ENCODE measurements at places on chromosomes 5 and 9. TPM values are rescaled to one million over a fixed set of nuclear protein-coding genes. Genes with fewer than 3 reads are reported as not detected.

DNA sequence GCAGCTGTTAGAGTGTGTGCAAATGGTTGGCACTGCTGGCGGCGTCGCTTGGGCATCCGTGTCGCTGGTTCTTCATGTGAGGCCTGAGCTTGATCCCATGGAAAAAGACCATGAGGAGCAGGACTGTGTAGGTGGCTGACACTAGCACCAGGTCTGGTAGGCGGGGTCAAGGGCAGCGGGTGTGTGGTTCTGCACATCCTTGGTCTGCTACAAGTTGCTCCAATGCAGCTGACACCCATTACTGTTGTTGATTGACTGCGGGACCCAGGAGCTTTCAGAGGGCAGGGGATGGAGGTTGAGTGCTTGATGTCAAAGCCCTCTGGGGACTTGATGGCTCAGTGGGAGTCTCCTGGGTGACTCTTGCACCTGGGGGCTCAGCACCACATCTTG lies 29.0 kb upstream of the PITX1 start:
- H3K4me1 ChIP-seq = no peaks in the 10 kb centered on the region
- no peak overlapping the region for H3K27ac ChIP-seq
- no peak overlapping the region for H3K4me3 ChIP-seq
- no peaks in the 10 kb centered on the region for H3K27me3 ChIP-seq
- H3K36me3 ChIP-seq = no peaks in the 10 kb centered on the region

DNA sequence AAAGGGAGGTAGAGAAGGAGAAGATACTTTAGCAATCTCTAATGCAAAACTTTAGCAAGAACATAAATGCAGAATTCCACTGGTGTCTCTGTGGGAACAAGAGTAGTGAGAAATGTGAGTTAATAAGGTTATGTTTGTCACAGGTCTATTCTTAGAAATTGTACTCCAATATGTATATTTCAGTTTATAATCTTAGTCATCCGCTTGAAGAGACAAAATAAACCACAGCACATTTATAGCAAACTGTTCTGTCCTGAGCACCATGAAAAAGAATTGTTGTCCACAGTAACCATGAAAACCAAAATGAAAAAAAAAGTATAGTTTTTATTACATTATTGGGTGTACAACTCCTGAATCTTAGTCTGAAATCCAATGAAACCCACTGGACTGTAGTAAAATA lies 93.6 kb upstream of the TSLP start:
- H3K27me3 ChIP-seq = peaks cover 13% of the 10 kb centered on the region
- no peaks in the 10 kb centered on the region for H3K4me1 ChIP-seq
- no peak overlapping the region for H3K27ac ChIP-seq
- H3K36me3 ChIP-seq = no peaks in the 10 kb centered on the region

DNA sequence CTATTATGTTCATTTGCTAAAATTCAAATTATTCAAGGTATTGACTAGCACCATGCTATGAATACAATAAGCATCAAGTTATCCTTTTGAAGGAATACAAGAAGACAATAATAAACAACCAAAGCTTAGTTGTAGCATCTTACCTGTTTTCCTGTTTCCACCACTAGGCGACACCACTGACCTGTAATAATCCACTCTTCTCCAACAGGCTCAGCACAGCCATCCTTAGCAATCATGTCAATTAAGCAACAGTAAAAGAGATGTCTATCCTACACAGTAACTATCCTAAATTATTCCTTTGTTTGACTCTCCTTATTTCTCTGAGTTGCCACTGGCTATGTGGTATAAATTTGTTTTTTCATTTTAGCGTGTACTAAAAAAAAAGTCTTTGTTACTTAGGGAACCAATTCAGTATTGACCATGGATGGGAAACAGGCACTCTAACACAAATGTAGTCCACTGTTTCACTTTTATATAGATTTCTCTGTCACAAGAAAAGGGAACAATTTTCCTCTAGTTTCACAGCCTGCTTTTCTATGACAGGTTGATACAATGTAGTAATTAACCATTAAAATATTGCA lies 46.2 kb downstream of the PCA3 start:
- peak; percentile 60 for DNase-seq
- no peak overlapping the region for H3K4me3 ChIP-seq
- no peaks in the 10 kb centered on the region for H3K36me3 ChIP-seq
- peaks cover 18% of the 10 kb centered on the region for H3K27me3 ChIP-seq
- H3K4me1 ChIP-seq = no peaks in the 10 kb centered on the region

Gene SLC25A48
- not detected for total RNA-seq

GRCh38 chr9:89505911-89506310 lies 8.0 kb upstream of the SEMA4D start:
- no peak overlapping the region for H3K4me3 ChIP-seq
- no peaks in the 10 kb centered on the region for H3K27me3 ChIP-seq
- peak overlapping the region; percentile 24 for H3K27ac ChIP-seq
- H3K4me1 ChIP-seq = peaks cover 80% of the 10 kb centered on the region
- DNase-seq = no peak
- H3K36me3 ChIP-seq = no peaks in the 10 kb centered on the region

- no peaks in the 10 kb centered on the region for H3K36me3 ChIP-seq
- DNase-seq = no peak
- H3K27me3 ChIP-seq = no peaks in the 10 kb centered on the region
- no peaks in the 10 kb centered on the region for H3K4me1 ChIP-seq
- no peak overlapping the region for H3K27ac ChIP-seq
Observed at GRCh38 chr9:30198463-30199309, 2185.8 kb upstream of the ACO1 start.

Gene B4GALT1
- total RNA-seq = 44.1 TPM

DNA sequence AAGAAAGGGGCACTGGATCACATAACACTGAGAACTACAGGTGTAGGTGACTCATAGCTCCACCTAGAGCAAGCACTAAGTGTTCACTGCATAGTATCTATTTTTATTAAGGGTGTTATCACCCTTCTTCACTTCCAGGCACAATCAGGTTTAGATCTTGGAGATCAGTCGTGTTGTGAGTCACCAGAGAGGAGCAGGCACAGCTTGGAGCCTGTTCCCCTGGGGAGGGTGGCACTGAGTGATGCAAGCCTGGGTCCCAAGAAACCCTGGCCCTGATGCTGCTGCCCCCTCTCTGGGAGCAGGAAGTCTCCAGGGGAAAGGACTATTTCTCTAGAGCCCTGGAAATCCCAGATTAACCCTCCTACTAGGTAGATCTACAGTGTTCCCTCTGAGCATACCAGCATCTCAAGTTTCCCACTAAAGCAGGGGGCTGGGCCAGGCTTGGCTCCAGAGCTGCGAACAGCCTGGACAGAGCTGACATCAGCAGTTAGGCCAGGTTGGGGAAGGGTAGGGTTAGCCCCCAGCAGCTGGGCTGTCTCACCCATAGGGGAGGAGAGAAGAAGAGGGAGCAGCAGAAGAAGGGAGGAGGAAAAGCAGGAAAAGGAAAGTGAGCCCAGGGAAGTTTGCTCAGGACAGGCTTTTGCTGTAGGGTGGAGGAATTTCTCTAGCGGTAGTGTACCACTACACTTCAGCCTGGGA lies 28.1 kb upstream of the SPINK4 start:
- no peak for DNase-seq
- H3K4me1 ChIP-seq = no peaks in the 10 kb centered on the region
- H3K27me3 ChIP-seq = no peaks in the 10 kb centered on the region
- H3K36me3 ChIP-seq = no peaks in the 10 kb centered on the region
- H3K4me3 ChIP-seq = no peak overlapping the region

- H3K27me3 ChIP-seq = peaks cover 32% of the 10 kb centered on the region
- peaks cover 6% of the 10 kb centered on the region for H3K4me1 ChIP-seq
- no peak for DNase-seq
- H3K4me3 ChIP-seq = no peak overlapping the region
Observed at GRCh38 chr5:147507480-147508126, 2.3 kb downstream of the DPYSL3 start.

DNA sequence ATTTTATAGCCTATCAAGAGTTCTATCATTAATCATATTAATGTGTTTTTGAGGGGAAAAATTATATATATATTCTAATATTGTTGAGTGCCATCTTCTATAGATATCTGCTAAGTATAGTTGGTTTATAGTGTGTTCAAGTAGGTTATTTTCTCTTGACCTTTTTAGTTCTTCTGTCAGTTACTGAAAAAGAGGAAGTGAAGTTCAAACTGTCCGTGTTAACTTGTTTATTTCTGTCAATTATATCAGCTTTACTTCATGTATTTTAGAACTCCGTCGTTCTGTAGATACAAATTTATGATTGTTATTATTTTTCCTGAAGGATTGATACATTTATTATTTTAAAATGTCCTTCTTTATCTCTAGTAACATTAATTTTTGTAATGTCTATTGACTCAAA lies 1209.1 kb downstream of the CDH12 start:
- no peak overlapping the region for H3K27ac ChIP-seq
- H3K4me1 ChIP-seq = no peaks in the 10 kb centered on the region
- no peak for DNase-seq

DNA sequence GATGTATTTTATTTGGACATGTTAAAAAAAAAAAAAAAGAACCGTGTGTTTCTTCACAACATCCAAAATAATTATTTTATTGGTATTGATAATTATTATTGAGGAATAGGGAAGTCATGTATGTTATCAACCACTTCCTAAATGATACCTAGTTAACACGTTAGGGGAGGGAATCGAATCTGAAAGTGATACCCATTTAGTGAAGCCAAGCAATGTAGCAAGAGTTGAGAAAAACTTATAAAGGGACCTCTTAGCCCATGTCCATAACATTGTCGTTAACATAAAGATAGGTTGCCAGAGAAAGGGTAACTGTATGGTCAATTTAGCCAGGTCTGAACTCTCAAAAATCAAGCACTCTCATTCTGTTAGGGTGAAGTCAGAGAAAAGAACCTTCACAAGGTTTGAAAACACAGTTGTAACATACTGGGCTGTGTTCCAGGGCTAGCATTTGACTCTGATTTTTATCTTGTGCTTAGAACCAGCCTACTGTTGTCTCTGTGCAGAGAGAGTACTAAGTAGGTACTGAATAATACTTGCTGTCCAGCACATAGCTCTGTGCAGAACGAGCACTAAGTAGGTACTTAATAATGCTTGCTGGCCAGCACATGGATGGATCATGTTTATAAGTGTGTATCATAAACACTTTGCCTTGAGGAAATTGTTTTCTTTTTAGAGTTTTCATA lies 60.4 kb downstream of the GHR start:
- DNase-seq = no peak
- H3K27me3 ChIP-seq = peaks cover 4% of the 10 kb centered on the region
- no peak overlapping the region for H3K4me3 ChIP-seq
- H3K36me3 ChIP-seq = no peaks in the 10 kb centered on the region
- H3K4me1 ChIP-seq = no peaks in the 10 kb centered on the region

DNA sequence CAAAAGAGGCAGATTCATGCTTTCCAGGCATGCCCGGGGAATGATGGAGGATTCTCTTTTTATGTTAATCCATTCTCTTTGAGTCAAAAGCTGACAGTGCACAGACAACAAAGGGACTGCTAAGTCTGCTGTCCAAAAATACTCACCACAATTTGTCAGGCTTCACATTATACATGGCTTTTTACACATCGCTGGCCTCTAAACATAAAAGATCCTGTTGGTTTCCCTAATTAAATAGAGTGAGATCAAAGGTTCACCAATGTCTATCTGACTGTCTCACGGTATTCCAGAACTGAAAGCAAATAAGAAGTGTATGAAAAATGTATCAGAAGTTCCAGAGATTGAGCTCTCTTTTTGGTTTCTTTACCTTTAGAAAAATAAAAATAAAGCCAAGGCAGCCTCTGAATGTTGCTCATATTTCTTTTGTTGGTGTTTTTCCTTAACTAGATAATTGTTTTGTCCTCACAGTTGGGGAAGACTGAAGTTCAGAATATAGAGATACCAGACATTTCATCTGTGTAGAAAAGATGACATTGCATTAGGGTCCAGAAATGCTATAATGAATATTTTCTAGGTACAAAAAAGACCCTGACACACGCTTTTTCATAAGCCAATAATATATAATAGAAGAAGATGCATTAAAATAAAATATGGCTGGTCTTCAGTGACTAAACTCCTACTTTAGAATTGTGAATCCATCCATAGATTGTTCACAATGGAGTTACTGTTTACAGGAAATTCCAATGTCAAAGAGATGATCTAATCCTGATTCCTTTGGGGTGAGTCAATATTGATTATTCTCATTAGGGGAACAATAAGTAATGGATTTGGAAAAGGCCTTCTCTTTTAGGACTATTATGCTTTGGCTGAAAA lies 688.2 kb upstream of the CDH6 start:
- no peak overlapping the region for H3K4me3 ChIP-seq
- H3K27ac ChIP-seq = no peak overlapping the region
- no peaks in the 10 kb centered on the region for H3K4me1 ChIP-seq
- no peaks in the 10 kb centered on the region for H3K27me3 ChIP-seq
- no peak for DNase-seq

DNA sequence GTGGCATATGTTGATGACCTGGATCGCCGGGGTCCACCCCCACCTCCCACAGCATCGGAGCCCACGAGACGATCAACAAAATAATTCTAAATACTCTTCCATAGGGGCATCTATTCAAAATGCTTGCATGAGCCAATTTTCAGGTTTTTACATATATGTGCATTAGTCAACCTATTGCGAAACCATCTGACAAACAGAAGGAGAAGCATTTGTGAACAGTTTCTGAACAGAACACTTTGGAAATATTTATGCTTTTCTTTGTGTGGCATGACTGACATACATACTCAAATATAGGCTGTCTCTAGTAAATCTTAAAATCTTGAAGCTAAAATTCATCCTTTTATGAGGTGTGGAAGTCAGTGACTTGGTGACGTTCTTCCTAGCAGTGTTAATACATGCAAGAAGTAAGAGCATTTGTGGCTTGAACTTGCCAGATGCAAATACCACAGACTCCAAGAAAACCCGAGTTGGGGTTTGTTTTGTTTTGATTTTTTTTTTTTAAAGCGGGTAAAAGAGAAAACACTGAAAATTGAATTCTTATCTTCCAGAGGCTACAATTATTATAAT lies 5.3 kb downstream of the GPR151 start:
- no peaks in the 10 kb centered on the region for H3K4me1 ChIP-seq
- H3K27ac ChIP-seq = no peak overlapping the region
- H3K27me3 ChIP-seq = no peaks in the 10 kb centered on the region
- H3K36me3 ChIP-seq = peaks cover 35% of the 10 kb centered on the region
- H3K4me3 ChIP-seq = no peak overlapping the region

Gene DNAJC25
- 3.4 TPM for total RNA-seq

DNA sequence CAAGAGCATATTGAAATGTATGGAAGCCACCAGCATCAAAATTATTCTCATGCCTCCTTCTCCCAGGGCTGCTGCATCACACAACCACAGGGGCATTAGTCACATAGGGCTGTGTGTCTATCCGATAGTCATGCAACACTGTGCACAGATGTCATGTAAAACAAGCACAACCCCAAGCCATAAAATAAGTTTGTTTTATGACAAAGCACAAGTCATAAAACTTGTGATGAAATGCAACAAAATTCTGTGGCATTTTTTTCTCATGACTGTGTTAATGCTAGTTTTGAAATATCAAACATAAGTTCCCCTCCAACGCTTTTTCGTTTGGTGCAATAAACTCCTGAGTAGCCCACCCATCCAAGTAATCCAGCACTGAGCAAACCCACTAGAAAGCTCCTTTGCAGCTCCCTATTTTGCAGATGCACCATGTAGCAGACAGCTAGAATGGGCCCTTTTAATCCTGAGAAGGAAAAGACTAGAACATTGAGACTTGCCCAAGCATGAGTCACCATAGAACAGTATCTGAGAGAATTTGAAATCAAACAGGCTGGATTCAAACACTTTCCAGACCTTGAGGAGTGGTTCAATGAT lies 93.3 kb upstream of the ZNF366 start:
- H3K36me3 ChIP-seq = no peaks in the 10 kb centered on the region
- H3K27me3 ChIP-seq = peaks cover 4% of the 10 kb centered on the region
- H3K4me3 ChIP-seq = no peak overlapping the region
- H3K27ac ChIP-seq = no peak overlapping the region

Gene CCL21
- total RNA-seq = not detected

- H3K4me3 ChIP-seq = no peak overlapping the region
- DNase-seq = no peak
- no peaks in the 10 kb centered on the region for H3K4me1 ChIP-seq
- no peaks in the 10 kb centered on the region for H3K36me3 ChIP-seq
Observed at GRCh38 chr5:38462976-38463633, 93.3 kb downstream of the LIFR start.

Measured in activated naive CD4-positive, alpha-beta T cell treated with anti-CD3 and anti-CD28 coated beads for 36 hours (primary cell).